ENCODE measurements at places on chromosomes 1 and 21.
A peak's percentile ranks its signal among the peaks of the same experiment; 100 is the strongest.

- no peak for DNase-seq
Measured at GRCh38 chr1:70760154-70760553, 287.5 kb downstream of the PTGER3 start.

GRCh38 chr1:203090421-203091198, 4.8 kb upstream of the MYOG start:
- no peak for DNase-seq

DNA sequence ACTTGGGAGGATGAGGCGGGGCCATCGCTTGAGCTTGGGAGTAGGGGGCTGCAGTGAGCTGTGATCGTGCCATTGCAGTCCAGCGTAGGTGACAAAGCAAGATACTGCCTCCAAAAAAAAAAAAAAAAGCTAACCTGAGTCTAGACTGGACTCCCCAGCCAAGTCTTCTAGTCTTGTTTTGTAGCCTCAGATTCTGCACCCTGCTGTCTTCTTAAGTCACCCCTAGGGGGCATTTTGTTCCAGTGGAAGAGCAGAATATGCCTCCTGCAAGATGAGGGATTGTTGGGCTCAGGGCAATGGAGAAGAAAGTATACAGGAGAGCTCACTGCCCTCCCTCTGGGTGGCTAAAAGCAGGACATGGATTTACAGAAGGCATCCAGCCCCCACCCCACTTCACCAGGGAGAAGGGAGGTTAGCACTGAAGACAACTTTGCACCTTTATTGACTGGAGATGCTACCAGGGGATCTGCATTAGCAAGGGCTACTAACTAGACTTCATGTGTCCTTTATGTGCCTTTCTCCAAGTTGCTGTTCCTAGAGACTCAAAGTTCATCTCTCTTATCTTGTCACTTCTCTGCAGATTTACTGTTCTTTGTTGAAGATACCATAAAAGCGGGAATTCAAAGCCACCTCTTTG, 15.3 kb upstream of the RNF187 start:
- DNase-seq: no peak

GRCh38 chr1:45011837-45012638, at the start of gene UROD:
TSS of gene UROD (plus strand) at chr1:45012254. CDS start at chr1:45012266, 12 bp downstream.
- peak; percentile 86 for DNase-seq

GRCh38 chr1:18881642-18882431, 20.5 kb downstream of the ALDH4A1 start:
- no peak for DNase-seq

GRCh38 chr1:247335882-247336281, 4.2 kb upstream of the ZNF496 start:
- DNase-seq: no peak
